T47D (cell line): ENCODE measurements at places on chromosomes 12 and 14.
A peak's percentile ranks its signal among the peaks of the same experiment; 100 is the strongest.

GRCh38 chr12:91811481-91812287 lies 334.0 kb downstream of the BTG1 start:
- DNase-seq, result peak; percentile 75

DNA sequence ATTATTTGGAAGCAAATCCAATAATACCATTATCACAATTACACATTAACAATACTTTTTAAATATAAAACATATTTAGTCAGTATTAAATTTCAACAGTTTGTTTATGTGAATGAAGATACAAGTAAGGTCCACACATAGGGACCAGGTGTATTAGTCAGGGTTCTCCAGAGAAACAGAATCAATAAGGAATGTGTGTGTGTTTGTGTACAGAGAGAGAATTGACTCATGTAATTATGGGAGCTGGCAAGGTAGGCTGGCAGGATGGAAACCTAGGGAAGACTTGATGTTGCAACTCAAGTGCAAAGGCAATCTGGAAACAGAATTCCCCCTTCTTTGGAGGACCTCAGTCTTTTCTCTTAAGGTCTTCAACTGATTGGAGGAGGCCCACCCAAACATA lies 123.2 kb upstream of the OTX2 start:
- DNase-seq, result no peak

DNA sequence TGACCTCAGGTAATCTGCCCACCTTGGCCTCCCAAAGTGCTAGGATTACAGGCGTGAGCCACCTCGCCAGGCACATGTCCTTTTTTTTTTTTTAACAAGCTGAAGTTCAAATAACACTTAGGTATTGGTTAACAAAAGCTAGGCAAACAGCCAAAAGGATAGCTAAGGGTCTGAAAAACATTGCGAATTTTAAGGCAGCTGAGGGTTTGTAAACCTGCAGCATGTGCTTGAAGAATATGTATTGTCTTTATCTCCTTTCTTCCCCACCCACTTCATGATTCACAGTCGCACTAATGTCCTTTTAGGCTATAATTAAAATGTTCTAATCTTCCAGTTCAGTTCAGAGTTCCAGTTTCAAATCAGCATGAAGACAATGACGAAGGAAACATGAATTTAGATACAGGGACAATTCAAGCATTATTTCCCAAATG lies 30.1 kb upstream of the CERS5 start:
- no peak for DNase-seq

DNA sequence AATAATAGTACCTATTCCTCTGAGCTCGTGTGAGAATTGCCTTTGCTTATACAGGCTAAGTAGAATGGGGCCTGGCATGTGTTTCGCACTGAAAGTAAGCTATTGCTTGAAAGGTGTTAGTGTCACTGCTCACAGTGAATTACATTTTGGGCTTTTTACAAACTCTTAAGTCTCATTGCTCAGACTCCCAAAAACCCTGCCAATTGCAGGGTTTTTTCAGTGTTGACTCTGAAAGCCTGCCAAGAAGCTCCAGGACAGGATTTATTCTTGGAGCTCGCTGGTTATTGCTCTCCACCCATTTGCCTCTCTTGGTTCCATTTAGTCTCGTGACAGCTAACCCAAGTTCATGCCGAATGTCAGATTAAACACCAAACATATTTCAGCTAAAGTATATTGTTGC lies 39.8 kb downstream of the NOPCHAP1 start:
- peak; percentile 18 for DNase-seq

DNA sequence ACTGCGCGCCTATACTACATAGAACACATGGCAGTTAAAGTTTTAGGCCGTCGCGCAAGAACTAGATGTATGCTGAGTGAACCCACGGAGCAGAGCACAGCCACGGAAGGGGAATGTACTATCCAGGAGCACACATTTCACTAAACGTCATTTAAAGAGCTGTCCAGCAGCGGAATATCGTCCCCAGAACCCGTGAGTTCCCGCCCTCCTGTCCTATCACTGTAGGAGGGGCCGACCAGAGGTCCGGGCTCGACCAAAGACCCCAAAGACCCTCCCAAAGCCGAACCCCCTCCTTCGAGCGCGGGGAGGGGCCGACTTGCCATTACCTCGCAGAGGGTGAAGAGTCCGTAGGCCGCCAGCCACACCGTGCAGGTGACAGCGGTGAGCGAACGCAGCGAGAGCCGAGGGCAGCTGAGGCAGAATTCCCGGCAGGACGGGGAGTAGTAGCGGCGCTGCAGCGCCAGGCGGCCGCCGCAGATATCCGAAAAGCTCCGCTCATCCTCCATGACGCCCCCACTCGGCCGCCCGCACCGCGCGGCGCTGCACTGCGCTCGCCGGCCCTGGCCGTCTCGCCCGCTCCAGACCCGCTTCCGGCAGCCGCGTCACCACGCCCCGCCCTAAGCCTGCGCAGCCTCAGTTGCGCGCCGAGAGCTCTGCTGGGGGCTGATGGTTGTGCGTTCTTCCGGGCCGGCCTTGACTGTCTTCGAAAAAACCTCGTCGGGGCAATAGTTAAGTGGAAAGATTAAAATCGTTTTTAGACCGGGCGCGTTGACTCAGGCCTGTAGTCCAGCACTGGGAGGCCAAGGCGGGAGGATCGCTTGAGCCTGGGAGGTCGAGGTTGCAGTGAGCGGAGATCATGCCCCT lies at the start of gene PIGH:
TSS of gene PIGH (minus strand) at position 571 of the 864 bp plus-strand sequence. CDS start at position 506, 65 bp downstream.
- DNase-seq, result peak; percentile 93

- DNase-seq, result no peak
These were observed 12.5 kb upstream of the AJUBA start for GRCh38 chr14:22994762-22995275.

DNA sequence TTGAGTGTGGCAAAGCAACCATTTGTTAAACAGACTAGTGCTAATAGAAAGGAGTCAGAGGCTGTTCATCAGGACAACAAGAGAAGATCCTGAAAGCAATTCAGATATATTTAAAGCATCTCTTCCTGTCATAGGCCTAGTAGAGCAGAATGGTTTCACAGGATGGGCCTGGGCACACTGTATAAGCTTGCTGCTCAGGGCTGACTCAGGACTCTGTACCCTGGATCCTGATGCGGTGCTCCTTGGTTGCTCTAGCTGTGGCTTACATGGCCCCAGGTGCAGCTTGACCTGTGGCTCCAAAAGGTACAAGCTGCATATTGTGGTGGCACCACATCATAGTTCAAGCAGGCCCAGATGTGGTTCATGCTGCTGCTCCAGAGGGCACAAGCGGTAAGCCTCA lies 313.4 kb downstream of the ETNK1 start:
- DNase-seq, result no peak

- DNase-seq, result no peak
These were observed 108.0 kb downstream of the AEBP2 start for GRCh38 chr12:19547271-19547671.

- DNase-seq, result no peak
These were observed 10.9 kb upstream of the IL22 start for GRCh38 chr12:68264158-68264855.
